ENCODE measurements at places on chromosomes 11 and 22.

GRCh38 chr11:3014057-3014938 lies 22.2 kb upstream of the NAP1L4 start:
- DNase-seq, result no peak

- DNase-seq, result no peak
Measured at GRCh38 chr11:108944471-108945178, 279.8 kb downstream of the DDX10 start.

- no peak for DNase-seq
Measured at GRCh38 chr22:35625763-35626432, 8.8 kb upstream of the MB start.

DNA sequence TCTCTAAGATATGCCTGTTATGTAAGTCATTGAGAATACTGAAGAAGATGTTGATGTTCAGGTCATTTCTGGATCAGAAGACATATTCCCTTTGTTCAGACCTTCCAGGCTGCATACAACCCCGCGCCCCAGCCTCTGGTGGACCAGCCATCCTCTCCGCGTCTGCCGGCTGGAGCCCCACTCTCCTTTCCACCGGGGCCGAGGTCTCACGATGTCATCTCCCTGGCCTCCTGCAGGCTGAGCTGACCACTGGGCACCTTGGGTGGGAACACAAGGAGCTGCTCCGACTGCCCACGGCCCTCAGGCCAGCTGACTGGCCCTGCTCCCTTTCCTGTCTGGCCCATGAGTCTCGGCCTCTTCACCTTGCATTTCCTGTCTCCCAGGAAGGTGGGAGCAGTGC lies 124.6 kb downstream of the SHANK2 start:
- DNase-seq, result no peak

DNA sequence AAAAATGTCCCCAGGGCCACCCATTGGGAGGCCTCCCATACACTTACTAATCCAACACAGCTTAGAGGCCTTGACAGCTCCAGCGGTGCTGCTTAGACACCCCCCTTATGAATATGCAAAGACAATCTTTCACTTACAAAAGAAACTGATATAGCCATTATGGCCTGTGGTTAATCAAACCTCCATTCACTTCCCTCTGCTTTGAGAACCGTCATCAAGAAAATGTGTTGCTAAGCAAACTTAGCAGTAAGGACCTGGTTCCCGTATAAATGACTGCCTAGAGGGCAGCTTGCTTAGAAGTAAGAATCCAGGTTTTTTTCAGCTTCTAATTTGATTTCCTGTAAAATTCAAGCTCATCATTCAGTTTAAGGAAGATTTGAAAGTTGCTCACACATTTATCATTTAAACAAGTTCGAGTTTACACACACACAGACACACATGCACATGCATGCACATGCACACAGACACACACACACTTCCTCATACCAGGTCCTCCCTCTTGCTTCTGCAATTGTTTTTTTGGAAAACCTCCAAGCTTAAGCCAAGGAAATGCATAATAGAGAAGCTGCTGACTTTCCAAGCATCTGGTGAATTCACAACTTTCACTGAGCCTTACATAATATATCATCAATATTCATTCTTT lies 137.7 kb upstream of the BLID start:
- DNase-seq, result peak; percentile 33

- no peak for DNase-seq
Measured at GRCh38 chr11:82790723-82791484, 57.2 kb upstream of the FAM181B start.

DNA sequence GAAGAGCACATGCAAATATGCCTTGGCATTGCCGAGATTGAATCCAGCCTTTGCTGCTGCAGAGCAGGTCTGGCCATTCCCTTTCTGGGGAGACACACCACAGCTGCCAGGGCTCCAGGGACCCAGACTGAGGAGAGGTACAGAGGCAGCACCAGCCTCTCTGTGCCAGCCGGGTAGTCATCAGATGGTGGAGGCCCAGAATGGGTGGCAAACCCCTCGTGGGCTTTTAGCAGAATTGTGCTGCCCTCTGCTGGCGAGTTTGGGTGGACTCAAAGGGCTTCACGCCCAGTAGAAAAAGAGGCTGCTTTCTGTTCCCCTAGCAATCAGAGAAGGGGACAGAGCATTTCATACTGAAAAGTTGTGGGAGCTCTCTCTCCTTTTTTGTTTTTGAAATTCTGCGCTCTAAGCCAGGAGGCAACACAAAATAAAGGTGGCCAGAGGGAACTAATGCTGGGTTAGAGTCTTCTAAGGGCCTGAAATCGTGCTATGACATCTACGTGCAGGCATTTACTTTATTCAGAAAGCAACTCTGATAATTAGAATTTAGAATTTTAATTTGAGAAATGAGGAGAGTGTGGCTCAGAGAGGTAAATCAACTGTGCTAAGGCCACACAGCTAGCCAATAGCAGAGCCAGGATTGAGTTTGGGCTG lies 158.8 kb upstream of the NAV2 start:
- DNase-seq, result peak; percentile 93

DNA sequence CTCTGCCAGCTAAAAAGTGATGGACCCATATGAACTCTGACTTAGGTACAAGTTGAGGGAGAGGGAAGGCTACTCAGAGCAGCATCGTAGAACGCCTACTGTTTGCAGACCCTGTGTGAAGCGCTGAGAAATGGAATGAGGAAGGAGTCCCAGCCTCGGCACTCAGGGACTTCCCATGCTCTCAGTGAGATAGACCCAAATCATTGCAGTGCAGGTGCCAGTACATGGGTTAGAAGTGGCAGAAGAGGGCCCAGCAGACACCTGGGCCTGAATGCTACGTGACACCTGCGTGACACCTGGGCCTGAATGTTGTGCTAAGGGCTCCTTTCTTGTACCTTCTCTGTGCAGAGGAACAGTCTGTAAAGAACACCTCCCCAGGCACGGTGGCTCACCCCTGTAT lies 2.6 kb upstream of the PDGFB start:
- no peak for DNase-seq

DNA sequence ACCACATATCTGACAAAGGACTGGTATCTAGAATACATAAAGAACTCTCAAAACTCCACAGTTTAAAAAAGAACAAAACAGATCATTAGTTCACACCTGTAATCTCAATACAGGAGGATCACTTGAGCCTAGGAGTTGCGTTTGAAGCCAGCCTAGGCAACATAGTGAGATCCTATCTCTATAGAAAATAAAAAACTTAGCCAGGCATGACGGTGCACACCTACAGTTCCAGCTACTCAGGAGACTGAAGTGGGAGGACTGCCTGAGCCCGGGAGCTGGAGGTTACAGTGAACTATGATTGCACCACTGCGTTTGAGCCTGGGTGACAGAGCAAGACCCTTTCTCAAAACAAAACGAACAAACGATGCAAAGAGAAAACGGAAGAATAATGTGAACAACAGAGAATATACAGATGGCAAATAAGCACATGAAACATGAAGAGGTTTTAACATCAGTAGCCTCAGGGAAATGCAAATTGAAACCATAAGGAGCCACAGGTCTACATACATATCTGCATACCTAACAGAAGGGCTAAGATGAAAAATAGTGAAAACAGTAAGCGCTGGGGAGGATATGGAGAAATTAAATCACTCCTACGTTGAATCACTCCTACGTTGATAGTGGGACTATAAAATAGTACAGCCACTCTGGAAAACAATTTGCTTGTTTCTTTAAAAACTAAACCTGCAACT lies 70.7 kb downstream of the DGCR2 start:
- peak; percentile 7 for DNase-seq

DNA sequence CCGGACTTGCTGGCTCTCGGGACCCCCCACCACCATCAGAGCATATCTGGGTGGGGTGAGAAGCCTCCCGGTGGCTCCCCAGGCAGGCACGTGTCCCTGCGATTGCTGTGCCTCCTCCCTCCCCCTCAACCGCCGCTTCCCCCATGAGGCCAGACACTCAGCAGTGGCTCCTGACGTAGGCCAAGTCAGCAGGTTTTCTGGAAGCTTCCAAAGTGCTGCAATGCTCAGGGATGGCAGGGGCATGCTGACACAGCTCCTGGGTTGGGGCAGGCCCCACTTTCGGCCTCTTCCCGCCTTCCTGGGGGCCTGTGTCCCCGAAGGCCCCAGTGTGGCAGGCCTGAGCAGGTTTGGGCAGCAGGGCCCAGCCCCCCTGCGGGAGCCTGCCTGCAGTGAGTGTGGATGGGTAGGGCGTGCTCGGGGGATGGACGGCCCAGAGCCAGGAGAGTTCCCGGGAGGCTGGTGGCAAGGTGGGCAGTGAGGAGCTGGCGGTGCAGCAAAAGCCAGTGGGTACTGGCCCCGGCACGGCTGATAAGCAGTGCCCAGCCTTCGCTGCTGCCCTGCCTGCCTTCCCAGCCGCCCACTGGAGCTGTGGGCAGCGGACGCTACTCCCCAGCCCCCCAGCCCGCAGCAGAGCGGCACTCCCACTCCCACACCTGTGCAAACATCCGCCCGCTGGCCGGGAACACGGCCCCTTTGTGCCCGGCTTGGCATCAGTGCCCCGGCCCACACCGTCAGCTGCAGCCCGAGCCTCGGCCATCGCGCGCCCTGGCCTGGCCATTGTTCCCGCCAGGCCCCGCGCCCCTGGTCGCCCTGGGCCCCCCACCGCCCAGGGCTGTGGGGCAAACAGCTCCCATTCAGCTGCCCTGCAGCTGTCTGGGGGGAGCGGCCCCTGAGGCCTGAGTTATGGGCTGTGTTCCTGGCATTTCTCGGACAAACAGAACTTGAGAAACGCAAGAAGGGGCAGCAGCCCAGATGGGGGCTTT lies 125.0 kb downstream of the KCNQ1OT1 start:
- no peak for DNase-seq

Measured in adipocyte (in vitro differentiated cells).